Left ventricle myocardium inferior (tissue), 1 donor: ENCODE measurements at places on chromosomes 4 and X. TPM values are rescaled to one million over a fixed set of nuclear protein-coding genes. Genes with fewer than 3 reads are reported as not detected.

AGTR2 gene
- total RNA-seq: 0.69 TPM

DUX4 gene
- total RNA-seq: not detected

HEPH gene
- total RNA-seq: 26.2 TPM

USP17L30 gene
- not detected for total RNA-seq

SOX3 gene
- not detected for total RNA-seq

CCNB3 gene
- 0.71 TPM for total RNA-seq

SORCS2 gene
- total RNA-seq: 1.2 TPM

UGT2B11 gene
- total RNA-seq: not detected

OTC gene
- total RNA-seq: 0.58 TPM

ARAP2 gene
- total RNA-seq: 2.9 TPM

DNA sequence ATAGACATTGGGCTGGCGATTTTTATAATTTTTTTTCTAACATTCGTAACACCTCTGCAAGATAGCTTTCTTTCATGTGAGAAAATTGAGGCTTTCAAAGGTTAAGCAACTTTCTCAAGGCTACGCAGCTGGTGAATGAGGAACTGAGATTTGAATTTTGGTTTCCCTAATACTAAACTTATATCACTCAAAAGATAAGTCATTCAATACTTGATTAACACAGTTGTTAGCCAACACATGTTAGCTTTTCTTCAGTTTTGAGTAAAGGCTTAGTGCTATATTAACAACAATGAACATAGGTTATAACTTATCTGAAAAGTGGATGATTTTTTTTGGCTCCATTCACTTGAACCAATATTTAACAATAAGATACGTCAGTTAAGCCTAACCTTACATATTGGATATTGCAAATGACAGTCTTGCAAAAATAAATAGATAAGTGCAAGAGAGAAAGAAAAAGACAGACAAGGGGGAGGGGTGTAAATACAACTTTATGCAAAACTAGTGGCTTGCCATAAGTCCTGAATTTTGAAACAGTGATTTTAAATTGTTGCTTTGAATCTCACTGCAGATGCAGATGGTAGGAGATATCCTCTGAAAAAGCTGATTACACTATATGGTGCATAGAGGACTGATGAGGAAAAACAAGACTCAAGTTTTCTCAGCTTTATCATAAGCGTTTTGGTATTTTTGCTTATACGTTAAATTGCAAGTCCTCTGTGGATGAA is 11.1 kb upstream of the GPM6A start:
- DNase-seq: no peak

GRCh38 chr4:168723020-168723419 is 226.2 kb downstream of the PALLD start:
- no peak for DNase-seq

DNA sequence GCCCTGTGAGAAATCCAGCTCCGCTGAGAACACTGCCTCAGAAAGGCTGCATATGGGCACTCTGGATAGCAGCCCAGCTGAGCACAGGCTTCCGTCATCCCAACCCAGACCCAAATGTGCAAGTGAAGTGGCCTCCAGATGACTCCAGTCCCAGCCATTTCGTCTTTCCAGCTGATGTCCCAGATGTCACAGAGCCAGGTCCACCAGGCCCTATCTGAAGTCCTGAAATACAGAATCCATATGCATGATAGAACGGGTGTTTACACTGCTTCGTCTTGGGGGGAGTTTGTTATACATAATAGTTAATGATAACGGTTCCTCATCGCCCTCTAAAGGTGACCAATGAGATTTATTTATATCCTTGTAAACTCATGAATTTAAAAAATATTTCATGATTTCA is 72.6 kb upstream of the TRIM2 start:
- no peak for DNase-seq

GRCh38 chr4:155769090-155769489 is 10.3 kb downstream of the GUCY1B1 start:
- no peak for DNase-seq

DNA sequence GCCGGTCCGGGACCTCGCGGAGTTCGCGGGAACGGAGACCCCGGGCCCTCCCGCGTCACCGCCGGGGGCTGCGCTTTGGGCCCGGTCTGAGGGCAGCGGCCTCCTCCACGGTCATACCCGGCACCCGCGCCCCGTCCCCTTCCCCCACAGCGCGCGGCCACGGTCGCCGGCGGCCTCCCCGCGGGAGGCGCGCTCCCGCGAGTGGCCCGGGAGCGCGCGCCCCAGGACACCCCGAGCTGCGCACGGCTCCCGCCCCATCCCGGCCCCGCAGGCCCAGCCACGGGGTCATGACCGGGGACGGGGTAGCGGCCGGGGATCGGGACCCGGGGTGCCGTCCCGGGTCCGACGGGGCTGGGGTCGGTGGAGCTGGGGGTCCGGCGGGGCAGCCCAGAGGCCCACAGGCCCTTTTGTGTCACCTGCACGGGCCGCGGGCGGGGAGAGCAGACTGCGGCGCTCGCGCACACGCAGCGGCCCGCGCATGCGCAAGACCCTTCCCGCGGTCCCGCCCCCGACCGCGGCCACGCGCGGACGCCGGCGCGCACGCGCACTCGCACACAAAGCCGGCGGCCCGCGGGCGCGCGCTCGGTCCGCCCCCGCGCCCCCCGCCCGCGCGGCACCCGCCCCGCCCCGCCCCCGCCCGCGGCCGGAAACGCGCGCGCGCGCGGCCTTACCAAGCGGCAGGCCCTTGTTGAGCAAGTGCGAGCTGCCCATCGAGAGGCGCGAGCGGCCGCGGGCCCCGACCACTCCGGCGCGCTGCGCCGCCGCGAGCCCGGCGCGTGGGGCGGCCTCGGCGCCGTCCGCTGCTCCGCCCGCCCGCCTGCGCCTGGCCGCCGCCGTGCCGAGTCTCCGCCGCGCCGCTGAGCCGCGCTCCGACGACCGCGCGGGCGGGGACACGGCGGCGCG is at the start of gene CTBP1:
Gene CTBP1, minus strand, starts transcription at position 886 of the 903 bp plus-strand sequence. CDS start 7,799 bp downstream, outside the sequence.
- DNase-seq: peak; percentile 79

DNA sequence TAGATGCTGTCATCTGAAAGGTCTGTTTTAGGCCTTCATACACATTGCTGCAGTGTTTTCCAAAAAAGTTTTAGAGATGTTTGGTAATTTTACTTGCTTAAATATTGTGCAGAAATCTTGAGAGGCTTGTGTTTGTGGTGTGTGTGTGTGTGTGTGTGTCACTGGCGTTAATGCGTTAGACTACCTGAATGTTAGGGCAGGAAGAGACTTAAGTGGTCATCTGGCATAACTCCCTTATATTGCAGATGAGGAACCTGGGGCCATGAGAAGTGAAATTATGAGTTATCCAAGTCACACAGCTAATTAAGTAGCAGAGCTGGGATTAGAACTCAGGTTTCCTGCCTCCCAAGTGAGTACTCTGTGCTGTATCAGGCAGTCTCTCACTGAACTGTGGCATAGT is 1.4 kb downstream of the LSM6 start:
- DNase-seq: no peak

GRCh38 chrX:116232833-116233232 is 62.3 kb downstream of the AGTR2 start:
- DNase-seq: no peak

DNA sequence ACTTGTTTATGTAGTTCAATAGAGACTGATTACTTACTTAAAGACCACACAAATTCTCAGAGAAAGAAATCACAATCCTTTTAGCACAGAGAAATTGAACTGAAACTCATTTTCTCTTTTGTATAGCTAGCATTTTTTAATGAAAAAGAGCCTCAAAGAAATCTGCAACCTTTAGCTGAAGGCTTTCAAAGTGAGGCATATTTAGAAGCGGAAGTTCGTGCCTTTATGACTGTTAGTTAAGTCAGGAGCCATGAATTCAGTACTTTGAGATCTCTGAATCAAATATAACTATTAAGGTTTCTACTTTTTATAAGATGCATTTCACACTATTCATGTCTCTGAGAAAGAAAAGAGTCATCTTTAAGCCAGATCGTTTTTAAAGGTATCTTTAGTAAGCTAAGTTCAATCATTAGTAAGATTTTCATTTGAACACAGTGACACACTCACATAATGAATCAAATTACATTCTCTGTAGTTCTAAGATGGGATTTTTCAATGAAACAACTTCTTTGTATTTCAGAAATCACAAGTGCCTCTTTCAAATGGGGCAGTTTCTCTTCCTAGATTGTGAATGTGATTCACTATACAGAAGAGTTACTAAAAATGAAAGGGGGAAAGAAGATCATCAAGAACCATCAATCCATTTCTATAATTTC is 61.4 kb downstream of the SMARCA1 start:
- no peak for DNase-seq

- no peak for DNase-seq
Observed at GRCh38 chrX:38973322-38973721, 172.1 kb downstream of the MID1IP1 start.

DNA sequence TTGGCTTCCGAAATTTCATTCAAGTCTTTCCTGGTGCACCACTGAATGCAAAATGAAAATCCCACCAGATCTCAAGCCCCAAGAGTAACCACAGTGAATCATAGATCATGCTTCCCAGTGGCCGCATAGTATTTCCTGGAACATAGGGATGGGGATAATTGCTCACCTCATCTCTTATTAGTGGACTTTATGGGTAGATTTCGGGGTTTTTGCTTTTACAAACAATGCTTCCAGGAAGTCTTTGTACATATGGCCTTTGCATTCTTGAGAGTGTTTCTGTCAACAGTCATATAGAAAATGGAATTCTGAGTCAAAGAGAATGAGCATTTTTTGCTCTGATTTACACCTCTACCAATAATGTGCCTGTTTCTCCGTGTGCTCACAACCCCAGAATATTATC is 53.4 kb downstream of the PPEF2 start:
- DNase-seq: no peak

DNA sequence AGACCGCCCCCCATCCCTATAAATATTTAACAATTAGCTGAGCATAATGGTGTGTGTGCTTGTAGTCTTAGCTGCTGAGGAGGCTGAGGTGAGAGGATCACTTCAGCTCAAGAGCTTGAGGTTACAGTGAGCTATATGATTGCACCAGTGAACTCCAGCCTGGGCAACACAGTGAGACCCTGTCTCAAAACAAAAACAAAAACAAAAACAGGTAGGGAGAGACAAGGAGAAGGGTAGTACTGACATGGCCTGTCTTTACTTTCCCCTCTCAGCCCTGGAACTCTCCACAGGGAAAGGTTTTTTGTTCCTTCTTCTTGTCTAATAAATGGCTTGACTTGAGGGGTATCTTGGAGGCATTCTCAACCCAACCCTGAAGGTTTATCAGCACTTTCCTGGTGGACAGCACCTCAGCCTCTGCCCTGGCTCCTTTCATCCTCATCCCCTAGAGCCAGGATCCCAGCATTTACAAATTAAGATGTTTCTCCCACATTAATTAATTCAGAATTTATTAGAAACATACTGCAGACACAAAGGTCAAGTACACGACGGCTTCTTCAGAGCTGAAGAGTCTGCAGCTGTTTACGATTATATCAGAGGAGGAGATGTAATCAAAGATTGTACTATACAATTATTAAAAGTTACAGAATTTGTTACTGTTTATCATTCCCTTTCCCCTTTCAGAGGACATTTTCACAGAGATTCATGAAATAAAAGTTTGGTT is 131.8 kb downstream of the AFF1 start:
- no peak for DNase-seq

DNA sequence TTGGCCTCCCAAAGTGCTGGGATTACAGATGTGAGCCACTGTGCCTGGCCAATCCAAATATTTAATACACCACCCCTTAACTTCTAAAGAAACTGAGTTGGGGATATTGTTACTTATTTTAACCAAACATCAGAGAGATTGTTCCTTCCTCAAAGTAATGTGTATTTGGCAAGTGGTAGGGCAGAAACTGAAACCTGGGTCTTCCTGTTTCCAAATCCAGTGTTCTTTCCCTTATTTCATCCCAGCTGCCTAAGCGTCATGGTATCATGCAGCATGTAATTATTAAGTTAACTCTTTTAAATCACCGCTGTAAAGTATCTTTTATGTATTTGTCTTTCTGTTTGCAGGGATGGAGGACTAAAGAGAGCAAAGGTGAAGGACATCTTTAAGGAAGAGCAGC is 68.4 kb downstream of the GPAT3 start:
- DNase-seq: no peak

DNA sequence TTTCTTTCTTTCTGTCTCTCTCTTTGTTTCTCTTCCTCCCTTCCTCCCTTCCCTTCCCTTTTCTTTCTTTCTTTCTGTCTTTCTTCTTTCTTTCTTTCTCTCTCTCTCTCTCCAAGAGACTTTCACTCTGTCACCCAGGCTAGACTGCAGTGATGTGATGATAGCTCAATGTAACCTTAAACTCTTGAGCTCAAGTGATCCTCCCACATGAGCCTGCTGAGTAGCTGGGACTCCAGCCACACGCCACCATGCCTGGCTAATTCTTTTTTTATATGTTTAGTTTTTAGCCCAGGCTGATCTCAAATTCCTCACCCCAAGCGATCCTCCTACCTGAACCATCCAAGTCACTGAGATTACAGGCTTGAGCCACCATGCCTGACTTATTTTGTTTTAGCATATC is 64.3 kb upstream of the EMCN start:
- no peak for DNase-seq

DNA sequence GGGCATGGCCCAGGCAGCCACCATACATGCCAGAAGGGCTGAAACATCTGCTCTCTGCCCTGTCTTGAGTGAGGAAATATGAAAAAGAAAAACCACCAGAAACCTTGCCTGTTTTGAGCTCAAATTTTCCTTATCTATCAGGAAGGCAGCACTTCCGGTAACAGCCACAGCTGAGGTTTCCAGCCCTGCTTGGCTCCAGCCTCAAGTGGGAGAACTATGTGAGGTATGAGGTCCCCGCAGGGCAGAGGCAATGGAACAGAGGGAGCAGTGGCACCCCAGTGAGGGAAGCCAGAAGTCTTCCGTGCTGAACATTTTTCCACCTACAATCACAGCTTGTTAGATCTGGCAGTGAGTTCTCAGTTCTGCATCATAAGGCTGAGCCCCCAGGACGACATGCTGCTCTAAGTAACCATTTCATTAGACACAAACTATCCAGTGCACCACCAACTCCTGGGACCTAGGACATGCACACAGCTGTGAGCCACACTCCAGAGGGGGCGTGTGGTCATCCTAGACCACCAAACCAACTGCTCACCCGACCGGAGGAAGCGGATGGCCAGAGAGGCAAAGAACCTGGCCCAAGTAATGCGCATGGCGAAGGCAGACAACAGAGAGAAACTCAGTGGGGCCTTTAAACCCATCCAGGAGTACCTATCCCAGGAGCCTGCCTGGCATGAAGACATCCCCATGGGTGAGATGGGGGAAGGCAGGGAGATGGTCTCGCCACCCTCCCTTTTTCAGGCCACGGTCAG is 22.6 kb downstream of the WDR1 start:
- DNase-seq: no peak

DNA sequence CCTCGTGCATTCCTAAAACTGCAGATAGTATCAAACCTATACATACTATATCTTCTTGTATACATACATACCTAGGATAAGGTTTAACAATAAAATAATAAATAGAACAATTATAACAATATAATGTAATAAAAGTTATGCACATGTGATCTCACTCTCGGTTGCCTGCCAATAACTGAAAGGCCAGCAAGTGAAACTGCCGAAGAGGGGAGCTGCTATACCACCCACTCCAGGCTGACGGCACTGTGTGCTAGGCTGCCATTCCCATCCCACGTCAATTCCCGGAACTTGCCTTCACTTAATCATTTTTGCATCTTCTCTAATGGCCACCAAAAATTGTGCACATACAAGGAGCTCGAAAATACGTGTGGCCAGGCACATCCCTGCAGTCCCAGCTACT is 451.1 kb upstream of the FAT1 start:
- DNase-seq: no peak
